Immature natural killer cell (primary cell): ENCODE measurements at places on chromosomes 12 and 14. TPM values are rescaled to one million over a fixed set of nuclear protein-coding genes. Genes with fewer than 3 reads are reported as not detected.

Gene CCDC38
- polyA plus RNA-seq, result 0.07 TPM

DNA sequence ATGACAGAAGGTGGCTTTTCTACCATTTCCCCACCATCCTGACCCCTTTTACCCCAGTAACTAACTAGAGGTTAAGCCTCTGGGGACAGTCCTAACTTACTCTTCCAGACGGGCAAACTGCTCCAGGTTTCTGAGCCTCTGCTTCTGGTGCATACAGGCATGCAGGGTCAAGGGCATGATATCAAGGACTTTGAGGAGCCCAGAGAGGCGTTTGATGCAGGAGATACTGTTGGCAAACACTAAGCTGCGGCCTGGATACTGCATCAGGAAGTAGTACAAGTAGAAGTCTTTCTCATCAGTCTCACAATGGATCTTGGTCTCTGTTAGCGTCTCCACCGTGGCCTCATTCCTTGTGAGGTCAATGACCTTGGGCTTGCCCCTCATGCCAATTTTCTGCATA, 21.0 kb downstream of the DDX24 start:
- DNase-seq, result no peak

- no peak for DNase-seq
Observed at GRCh38 chr14:72450473-72451044, 443.3 kb downstream of the DPF3 start.

DNA sequence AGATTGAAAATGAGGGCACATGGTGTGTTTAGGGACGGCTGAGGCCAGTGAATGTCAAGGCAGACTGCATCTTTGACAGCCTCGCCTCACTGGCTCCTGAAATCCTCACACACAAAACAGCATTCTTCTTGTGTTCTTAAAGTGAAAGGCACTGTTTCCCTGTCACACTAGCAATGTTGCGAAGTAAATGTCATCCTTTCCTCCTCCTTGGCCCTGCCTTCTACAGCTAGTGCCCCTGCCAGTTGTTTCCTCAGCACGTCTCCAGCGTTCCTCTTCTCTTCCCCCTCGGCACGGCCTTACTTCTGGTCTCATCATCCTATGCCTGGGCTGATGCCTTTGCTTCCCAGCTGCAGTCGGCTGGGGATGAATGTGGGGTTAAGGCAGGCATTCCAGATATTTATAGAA, 129.4 kb upstream of the DNM1L start:
- DNase-seq, result no peak

Gene ERP27
- 3.8 TPM for polyA plus RNA-seq

DNA sequence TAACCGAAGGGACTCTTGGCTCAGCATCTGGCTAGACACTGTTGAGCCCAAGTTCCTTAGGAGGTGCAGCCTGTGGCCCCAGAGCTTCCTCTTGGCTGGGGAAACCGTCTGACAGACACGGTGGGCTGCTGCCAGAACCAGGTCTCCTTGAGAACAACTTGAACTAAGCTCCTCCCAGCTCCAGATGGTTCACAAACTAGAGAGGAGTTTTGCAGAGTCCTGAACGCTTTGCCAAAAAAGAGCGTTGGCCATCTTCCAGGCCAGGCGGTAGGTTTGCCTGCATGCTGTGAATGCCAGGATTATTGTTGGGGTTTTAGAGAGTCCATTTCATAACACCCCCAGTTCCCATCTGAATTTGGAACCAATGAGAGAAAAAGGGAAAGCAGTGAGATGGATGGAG, 399.8 kb downstream of the RGS6 start:
- no peak for DNase-seq

DNA sequence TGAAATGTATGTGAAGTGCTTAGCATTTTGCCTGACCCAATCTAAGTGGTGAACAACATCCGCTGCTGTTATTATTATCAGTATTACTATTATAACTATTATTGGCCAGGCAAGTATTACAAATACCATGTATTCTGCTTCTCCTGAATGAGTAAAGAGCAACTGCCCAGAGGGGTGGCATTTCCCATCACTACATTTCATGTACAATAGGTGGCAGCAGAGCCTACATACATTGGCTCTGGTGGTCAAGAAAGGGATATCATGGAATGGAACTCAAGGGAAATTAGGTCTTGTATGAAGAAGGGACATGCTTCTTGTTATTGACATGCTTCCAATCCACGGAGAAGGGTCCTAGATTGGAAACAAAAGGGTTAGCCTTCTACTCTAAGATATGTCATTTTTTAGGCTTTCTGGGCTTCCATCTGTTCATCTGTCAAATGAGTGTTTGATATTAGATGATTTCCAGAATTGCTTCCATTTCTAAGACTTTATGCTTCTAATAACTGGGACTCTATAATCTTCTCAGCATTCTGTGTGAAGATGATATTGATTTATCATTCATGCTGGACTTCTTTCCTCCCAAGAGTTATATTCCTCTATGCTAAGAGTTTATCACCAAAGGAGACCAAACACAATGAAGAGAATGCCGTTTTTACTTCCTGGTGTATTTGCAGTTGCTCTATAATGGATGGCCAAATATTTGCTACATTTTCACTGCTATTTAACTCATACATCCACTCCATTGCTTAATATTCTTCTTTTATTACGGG, 239.1 kb downstream of the SSPN start:
- DNase-seq, result no peak

GRCh38 chr14:27253966-27254365, 656.1 kb upstream of the NOVA1 start:
- DNase-seq, result no peak

DNA sequence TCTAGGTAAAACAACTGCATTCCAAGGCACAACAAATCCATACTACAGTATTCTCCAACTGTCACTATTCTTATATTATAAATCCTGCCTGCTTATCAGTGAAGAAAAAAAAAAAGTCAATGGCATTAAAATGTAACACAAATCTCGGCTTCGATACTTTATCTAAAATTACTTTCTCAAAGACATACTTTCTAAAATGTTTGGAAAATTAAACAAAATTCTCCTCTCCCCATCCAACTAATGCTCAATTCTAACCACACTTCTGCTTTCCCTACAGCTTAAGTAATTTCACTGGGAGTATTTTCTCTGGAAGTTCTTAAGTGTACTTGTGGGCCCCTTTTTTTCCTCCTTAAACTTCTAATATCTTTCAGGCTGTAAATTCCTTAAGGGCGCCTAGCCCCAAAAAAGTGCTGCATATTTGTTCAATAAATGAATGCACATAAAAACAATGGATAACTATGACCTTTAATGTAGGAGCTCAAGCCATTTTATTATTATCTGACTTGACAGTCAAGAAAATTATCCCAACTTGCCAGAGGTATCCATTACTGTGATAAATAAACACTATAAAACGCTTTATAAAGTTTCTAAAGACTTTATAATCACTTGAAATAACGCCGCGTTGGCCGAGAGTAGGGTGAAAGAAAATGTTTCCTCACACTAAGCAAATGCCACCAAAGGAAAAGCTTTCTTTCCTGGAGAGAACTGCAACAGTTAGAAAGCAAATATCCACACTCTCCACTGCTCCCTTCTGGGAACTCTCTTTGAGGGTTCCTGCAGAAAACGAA, 977 bp downstream of the HEATR5A start:
- no peak for DNase-seq

Gene PTPRQ
- not detected for polyA plus RNA-seq

Gene SLC5A8
- not detected for polyA plus RNA-seq

DNA sequence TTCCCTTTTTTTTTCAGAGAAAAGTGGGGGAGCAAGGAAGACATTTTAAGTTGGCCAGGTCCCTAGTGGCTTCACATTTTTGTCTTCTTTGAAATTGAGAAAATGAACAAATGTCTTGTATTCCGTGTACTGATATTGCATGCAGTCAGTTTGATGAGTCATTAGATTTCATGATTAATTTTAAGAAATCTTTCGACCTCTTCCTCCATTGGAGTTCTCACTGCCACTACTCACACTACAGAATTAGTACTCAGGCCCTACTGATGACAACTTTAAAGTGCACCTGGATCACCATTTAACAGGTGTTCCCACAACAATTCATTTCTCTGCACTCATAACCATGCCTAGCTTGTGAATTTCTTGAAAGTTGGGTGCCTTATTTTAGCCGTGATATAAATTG, 50.5 kb downstream of the SAMD4A start:
- no peak for DNase-seq

- DNase-seq, result peak; percentile 88
Observed at GRCh38 chr14:92615451-92615850, 101.9 kb downstream of the RIN3 start.

DNA sequence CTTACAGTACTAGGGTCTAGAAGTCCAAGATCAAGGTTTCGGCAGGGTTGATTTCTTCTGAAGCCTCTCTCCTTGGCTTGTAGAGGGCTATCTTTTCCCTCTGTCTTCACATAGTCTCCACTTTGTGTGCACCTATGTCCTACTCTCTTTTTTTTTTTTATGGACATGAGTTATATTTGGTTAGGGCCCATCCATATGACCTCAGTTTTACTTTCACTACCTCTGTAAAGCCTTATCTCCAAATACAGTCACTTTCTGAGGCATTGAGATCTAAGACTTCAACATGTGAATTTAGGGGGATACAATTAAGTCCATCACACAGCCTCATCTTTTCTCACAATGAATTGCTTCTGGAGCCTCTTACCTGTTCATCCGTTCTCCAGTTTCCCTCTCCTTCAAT, 5.9 kb upstream of the SPTB start:
- no peak for DNase-seq
